ENCODE measurements at places on chromosomes 1 and 21.

DNA sequence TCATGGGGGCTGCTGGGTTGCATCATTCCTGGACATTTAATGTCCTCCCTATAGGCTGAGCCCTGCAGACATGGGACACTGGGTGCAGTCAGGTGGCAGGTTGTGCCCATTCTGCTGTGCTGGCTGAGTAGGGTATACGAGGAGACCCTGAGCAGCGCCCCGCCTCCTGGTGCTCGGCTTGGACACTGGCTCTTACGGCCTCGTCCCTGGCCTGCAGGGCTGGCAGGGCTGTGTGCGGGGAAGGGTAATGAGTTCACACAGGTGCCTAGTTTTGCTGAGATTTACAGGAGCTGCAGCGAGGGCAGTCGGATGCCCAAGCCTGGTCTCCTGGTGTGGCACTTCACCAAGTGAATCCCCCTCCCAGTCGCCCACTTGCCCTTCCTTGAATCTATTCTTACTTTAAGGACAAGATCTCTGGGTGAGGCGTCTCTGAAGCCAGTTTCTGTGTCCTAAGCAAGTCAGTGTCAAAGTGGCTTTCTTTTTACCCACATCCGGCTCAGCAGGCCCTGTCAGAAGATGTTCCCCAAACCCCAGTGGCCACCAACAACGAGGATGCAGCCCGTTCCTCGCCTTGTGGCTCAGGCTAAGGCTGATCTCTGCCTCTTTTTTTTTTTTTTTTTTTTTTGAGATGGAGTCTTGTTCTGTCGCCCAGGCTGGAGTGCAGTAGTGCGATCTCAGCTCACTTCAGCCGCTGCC lies 73.2 kb downstream of the MAN1C1 start:
- DNase-seq = no peak

DNA sequence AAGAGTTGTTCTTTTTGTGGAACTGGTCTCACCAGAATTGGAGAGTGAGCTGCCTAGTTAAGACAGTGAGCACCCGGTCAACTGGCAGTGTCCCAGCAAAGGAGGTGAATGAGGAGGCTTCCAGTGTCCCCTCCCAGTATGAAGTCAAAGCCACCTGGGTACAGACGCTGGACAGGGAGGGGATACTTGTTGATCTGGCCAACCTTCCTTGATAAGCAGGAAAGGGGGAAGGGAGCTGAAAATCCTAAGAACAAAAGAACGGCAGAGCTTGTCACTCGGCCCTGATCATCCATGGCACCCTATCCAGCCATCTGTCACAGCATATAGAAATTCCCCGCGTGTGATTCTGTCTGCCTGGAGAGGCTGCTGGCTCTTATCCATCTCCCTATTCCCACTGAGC lies 91.5 kb downstream of the SSBP3 start:
- DNase-seq = no peak

GRCh38 chr21:15592271-15592860 lies 137.4 kb upstream of the USP25 start:
- no peak for DNase-seq

GRCh38 chr1:42747125-42747524 lies 7.1 kb upstream of the CLDN19 start:
- no peak for DNase-seq

GRCh38 chr21:17775431-17776126 lies 43.6 kb downstream of the C21orf91 start:
- DNase-seq = no peak

DNA sequence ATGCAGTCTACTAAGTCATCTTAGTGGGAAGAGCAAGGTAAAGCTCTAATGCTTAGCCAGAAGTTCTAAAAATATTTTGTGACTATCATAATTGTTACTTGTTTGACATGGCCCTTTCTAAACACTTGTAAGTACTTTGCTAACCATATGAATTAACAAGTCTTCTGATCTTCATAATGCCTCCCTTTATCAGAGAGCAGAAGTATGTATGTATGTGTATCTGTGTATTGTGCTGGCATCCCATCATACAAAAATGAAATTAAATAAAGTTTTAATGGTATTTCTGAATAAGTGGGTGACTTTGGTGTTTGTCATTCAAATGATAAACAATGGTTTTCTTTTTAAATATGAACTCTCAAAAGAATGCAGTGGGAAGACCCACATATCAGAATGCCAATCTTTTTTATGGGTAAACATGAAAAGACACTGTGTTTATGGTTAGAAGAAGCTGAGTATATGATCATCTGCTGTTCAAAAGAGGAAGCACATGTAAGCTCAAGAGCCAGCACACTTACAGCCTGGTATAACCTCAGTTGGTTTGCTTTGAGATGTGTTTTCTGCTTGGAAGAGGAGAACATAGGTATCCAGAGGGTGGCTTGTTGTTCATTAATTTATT lies 159.6 kb downstream of the CLEC20A start:
- DNase-seq = no peak

GRCh38 chr1:101081496-101082488 lies 56.2 kb upstream of the DPH5 start:
- no peak for DNase-seq

DNA sequence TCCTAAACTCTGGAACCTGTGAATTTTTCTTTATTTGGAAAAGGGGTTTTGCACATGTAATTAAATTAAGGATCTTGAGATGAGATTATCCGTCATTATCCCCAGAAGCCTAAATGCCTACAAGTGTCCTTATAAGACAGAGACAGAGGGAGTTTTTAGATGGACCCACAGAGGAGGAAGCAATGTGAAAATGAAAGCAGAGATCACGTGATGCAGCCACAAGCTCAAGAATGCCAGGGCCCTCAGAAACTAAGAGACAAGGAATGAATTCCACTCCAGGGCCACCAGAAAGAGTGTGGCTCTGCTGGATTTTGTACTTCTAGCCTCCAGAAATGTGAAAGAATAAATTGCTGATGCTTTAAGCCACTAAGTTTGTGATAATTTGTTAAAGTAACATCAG lies 183.6 kb upstream of the UBE2U start:
- DNase-seq = no peak

- DNase-seq = no peak
Observed at GRCh38 chr1:166017395-166017794, 149.4 kb downstream of the FAM78B start.

DNA sequence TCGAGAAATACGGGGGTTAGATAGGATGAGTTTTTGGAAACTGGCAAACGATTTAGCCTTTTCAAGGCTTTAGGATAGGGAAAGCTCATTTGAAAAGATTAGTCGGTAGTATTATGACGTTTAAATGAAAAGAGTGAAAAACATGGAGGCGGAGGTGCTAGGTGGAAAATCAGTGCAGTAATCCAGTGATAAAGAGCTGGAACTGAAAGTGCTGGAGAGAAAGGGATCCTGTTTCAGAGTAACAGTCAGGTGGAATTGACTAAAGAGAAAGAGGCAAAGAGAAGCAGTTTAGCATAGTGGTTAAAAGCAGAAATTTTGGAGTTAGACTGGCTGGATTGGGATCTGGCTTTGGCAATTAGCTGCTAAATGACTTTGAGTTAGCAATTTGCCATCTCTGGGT lies 945 bp downstream of the WDR3 start:
- DNase-seq = no peak

DNA sequence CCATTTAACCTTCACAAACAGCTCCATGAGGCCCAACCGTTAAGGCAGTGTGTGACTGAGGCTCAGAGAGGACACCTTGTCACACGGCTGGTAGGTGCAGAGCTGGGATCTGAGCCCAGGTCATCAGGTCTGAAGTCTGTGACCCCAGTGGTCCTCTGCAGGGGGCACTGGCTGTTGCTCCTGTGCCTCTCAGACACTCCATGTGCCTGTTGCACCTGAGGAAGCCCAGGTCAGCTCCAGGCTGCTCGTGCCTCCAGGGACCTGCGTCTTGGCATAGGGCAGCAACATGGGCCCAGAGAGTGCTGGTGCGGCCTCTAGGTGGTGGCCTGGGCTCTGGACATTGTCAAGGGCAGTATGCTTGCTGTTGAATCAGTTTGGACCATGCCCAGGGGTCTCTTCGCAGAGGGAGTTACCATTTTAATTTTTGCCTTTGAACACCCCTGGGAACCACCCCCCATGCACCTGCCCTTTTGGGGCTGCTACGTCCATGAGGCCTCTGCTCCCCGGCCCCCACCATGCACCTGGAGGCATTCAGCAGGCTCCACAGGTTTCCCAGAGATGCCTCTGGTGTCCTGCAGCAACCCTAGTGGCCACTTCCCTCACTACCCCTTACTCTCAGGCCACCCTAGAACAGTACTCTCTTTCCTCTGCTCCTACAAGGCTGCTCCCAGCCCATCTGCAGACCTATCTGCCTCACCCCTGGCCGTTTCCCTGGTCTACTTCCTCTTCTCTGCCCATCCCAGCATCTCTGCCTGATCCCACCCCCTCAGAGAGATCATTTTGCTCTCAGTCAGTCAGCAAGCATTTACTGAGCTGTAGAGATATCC lies 25.2 kb upstream of the EPS8L3 start:
- DNase-seq = no peak

- DNase-seq = no peak
Observed at GRCh38 chr1:154765970-154766369, 104.1 kb downstream of the KCNN3 start.

DNA sequence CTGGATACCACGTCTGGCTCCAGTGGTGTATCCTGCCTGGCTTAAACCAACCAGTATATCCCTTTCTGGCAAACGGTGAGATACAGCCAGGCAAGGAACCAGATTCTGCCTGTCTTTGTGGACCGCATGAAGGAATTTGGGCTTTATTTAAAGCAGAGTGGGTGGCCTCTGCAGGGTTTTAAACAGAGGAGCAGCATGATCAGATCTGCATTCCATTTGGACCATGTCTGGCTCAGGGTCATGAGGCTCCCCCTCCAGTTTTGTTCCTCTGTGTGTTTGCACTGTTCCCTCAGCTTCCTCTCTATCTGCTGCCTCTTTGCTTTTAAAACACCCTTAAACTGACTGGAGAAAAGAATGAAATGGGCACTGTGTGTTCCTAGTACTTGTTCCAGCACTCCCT lies 195.0 kb downstream of the GIPC2 start:
- DNase-seq = no peak

- DNase-seq = no peak
Observed at GRCh38 chr1:46767649-46768282, 31.1 kb upstream of the CYP4B1 start.

DNA sequence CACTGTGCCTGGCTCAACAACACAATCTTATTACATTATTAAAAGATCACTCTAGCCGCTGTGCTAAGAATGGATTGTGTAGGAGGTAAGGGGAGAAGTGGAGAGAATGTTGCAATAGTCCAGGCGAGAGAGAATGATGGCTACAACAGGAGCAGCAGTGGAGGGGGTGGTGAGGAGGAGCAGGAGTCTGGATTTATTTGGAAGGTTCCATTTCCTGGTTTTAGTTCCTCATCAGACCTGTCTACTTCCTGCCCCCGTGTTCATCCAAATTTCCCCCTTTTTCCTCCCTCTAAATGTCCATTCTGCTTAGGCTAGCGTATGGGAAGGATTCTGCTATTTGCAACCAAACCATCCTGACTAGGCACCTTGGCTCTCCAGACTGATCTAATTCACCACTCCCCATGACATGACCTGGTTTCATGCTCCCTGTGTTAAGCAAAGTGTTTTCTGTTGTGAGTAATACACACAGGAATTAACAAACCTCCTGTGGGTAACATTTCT lies 35.1 kb upstream of the EYA3 start:
- no peak for DNase-seq

DNA sequence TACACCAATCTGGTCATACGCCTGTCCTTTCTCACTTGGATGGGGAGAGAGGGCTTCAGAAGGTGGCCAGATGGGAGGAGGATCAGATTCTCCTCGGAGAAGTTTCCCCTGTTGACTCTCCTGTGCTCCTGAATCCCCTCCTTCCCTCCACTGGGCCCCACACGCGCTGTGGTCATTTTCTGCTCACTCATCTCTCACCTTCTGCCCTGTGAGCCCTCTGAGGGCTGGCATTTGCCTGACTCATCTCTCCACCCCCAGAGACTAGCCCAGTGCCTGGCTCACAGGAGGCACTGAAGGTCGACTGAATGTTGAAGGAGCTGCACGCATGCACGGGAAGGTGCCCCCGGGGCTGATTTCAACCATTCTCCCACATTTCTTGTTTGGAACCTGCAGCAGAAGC lies 14.2 kb downstream of the ABCA4 start:
- no peak for DNase-seq

DNA sequence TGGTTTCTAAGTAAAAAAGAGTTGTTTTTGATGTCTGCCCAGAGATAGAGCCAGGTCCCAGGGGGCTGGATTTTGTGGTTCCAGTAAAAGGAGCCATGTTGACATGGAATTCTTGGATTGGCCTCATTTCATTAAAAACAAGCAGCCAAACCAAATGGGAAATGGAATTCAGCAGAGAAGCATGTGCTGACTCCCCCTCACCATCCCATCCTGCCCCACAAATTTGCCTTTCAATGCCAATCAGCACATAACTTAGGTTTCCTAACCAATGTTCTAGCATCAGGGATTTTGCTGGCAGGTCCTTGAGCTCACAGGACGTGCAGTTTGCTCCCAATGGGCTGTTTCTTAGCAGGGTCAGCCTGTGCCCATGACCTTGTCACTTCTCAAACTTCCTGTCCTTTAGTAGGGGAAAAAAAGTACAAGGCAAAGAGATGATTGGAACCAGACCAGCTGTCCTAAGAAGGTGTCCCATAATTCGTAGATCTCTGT lies 101.5 kb upstream of the GADD45A start:
- no peak for DNase-seq

DNA sequence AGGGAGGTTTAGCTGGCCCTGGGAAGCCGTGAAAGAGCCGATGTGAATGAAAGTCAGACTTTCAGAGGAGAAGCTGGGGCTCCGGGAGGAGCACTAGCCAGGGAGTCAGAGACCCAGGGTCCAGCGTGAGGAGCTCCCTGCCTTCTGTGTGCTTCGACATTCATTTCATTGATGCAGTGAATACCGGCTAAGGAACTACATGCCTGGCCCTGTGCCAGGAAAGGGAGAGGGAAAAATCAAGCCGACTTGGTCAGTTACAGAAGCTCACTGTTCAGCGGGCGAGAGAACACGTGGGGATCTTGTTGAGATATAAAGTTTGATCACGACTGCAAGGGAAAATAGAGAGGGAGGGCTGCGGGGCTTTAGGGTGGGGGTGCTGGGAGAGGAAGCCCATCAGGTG lies 76.7 kb upstream of the RUNX3 start:
- DNase-seq = no peak

DNA sequence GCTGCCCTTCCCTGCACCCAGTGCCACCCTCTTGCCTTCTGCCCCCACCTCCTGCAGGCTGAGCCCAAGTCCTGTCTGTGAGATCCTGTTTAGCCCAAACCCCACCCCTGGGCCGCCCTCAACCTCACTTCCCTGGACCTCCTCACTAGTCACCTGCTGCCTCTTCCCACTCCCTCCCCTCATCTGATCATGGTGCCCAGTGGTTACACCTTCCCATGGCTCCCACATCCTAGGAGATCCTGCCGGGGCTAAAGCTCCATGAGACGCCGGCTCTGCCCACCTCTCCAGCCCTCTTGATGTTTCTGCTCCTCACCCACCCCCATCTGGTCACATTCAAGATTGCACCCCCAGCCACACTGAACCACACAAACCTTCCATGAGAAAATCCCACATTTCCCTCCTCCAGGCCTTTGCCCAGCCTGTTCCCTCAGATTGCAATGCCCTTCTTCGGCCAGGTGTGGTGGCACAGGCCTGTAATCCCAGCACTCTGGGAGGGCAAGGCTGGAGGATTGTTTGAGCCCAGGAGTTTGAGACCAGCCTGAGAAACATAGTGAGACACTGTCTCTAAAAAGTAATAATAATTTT lies 17.0 kb downstream of the TTC39A start:
- no peak for DNase-seq

GRCh38 chr1:27885114-27885528 lies 12.8 kb downstream of the THEMIS2 start:
- DNase-seq = no peak

Data from stimulated activated CD4-positive, alpha-beta T cell treated with anti-CD3 and anti-CD28 coated beads, Interleukin-1b, Interleukin-23, amount 100 ng/mL, for 1 hour (primary cell).